Osteoblast (primary cell): ENCODE measurements at places on chromosomes 11 and 22. TPM values are rescaled to one million over a fixed set of nuclear protein-coding genes. Genes with fewer than 3 reads are reported as not detected.

Gene APOL6
- total RNA-seq = 40.7 and 51.8 TPM in 2 replicates

Gene IGSF22
- not detected in 2 replicates for total RNA-seq

Gene PHOX2A
- total RNA-seq = not detected in 2 replicates

Gene OR2D2
- total RNA-seq = 0.36 and 0.88 TPM in 2 replicates

Gene IGLL1
- not detected in 2 replicates for total RNA-seq

Gene UBASH3B
- total RNA-seq = 9.1 and 21.4 TPM in 2 replicates

Gene BUD13
- total RNA-seq = 12.7 and 14.5 TPM in 2 replicates

Gene CNGA4
- under 0.01 TPM in 2 replicates for total RNA-seq

Gene A4GALT
- 19.9 and 24.2 TPM in 2 replicates for total RNA-seq

Gene TAF6L
- 21.2 and 22.1 TPM in 2 replicates for total RNA-seq

Gene PHETA2
- 23.9 and 26.2 TPM in 2 replicates for total RNA-seq

Gene MPZL3
- 1.5 and 1.8 TPM in 2 replicates for total RNA-seq

Gene ADM2
- 9.1 and 9.4 TPM in 2 replicates for total RNA-seq

Gene ZNRF3
- 4.7 and 6.9 TPM in 2 replicates for total RNA-seq

Gene ELF5
- under 0.01 TPM in 1 of 2 replicates, not detected in the other for total RNA-seq

Gene AGBL2
- 2.2 and 2.4 TPM in 2 replicates for total RNA-seq

Gene TTC12
- 21.4 and 23.9 TPM in 2 replicates for total RNA-seq

Gene XNDC1N
- 8.8 and 9.4 TPM in 2 replicates for total RNA-seq

Gene MYBPC3
- total RNA-seq = not detected in 2 replicates

Gene MMP8
- under 0.01 TPM in 1 of 2 replicates, not detected in the other for total RNA-seq

Gene SLC1A2
- total RNA-seq = 0.72 and 1.5 TPM in 2 replicates

Gene UPK3A
- not detected in 2 replicates for total RNA-seq

Gene PTDSS2
- total RNA-seq = 33.0 and 36.2 TPM in 2 replicates

Gene CRYBB2
- not detected in 2 replicates for total RNA-seq
